KBM-7 (cell line): ENCODE measurements at places on chromosomes 3 and 15.

GRCh38 chr15:25094066-25094465 is 139.3 kb downstream of the SNRPN start:
- no peak for DNase-seq

DNA sequence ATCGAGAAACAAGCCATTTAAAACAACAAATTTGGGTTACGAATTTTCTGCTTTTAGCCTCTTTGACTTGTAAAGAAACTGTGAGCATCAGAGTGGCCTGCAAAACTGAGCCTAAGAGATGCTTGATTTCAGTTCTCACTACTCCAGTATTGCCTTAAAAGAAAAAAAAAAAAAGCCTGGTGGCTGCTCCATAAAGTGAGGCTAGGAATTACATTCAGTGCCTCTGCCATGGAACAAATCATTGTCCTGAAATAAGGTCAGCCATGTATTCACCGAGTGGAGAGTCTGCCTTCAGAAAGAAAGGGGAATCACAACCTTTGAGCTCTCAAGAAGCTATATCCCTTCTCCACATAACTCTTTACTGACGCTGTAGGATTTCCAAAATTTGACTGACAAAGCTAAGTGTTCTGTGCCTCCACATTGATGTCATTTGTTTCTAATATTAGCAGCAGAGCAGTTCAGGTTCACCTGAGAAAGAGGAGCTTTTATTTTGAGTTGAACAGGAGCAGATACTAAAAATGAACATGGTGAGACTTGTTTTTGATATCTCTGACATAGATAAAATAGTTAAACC is 137.3 kb downstream of the SSR3 start:
- DNase-seq = no peak

- DNase-seq = no peak
Measured at GRCh38 chr15:101448336-101448735, 41.2 kb downstream of the PCSK6 start.

DNA sequence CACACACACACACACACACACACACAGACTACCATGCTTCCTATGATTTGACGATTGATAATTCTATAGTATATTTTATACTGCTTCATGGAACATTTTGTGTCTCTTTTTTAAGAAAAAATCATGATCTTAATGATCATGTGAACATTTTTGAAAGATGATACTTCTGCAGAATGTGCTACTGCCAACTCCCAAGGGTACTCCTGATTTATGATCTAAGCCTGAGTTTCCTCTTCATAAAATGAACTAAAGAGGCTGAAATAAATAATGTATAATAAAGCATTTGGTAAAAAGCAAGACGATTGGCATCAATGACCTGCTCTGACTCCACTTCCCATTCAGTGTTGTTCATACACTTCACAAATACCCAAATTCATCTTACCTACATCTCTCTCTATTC is 333.8 kb upstream of the RBMS3 start:
- DNase-seq = no peak

DNA sequence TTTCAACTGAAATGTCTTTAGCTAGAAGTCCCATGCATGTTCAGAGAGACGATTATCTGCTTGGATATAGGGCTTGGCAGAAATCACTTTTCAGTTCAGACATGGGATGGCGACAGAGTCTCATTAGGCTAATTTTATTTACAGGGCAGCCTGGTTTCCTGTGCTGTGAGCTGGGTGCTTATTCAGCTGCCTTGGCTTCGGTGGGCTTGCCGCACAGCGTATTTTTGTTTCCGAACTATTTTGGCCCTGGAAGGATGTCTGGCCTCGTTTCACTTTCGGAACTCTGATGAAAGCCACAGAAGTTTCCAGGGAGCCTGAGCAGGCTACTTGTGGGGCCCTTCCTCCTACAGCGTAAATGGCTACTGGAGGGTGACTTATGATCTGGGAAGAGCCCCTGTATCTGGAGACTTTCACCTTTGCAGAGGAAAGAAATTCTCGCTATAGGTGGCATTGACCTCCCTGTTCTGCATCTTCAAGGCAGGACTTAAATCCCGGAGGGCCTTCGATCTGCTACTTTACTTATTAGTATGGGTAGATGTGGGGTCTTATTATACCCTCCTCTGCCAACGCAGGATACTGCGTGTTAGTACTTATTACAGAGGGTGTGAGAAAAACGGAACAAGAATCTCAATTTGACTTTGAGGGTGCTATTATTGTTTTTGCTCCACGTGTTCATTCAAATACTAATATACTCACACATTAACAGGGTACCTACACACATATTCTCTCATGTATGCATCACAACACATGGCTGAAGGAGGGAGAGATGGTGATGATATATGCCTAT is 364.0 kb upstream of the RBMS3 start:
- DNase-seq = no peak

- DNase-seq = no peak
Measured at GRCh38 chr3:128603811-128604775, 46.5 kb downstream of the RPN1 start.

- DNase-seq = no peak
Measured at GRCh38 chr3:78312851-78313250, 1273.0 kb downstream of the ROBO2 start.

- no peak for DNase-seq
Measured at GRCh38 chr3:134313847-134314587, 60.2 kb downstream of the AMOTL2 start.

- no peak for DNase-seq
Measured at GRCh38 chr3:98259-98654, 98.3 kb upstream of the CHL1 start.

- DNase-seq = no peak
Measured at GRCh38 chr15:34722439-34722836, 32.4 kb downstream of the GJD2 start.

DNA sequence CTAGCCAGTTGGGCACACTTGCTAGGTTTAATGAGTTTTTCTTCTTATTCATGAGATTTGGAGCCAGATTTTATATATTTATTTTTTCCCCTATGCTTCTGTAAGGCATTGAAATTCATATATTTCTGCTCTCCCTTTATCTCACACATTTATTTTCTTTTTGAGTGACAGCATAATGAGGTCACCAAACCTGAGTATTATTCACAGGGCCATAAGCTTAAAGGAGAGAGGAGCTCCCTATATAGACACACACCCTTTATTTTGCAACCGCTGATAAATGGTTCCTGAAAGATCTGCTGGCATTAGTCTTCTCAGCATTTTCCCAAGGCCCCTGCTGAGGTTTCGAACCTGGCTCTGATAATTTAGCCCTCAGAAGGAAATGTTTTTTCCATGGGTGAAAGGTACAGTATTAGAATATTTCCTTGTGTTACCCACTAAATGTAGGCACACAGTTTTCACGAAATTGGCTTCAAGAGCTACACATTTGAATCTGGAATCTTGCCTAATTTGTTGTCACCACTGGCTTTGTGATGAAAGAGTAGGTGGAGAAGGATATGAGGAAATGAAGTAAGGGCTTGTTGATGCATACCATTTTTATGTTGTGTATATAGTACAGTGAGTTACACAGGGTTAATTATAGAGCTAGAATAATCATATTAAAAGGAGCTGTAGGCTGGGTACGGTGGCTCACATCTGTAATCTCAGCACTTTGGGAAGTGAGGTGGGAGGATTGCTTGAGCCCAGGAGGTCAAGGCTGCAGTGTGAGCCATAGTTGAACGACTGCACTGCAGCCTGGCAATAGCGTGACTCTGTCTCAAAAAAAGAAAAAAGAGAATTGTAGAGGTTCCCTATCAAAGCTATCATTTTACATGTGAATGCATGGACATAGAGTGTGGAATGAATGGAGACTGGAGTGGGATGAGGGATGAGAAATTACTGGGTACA is 6.5 kb downstream of the KLHL18 start:
- DNase-seq = no peak

GRCh38 chr3:173403376-173403775 is 5.8 kb downstream of the NLGN1 start:
- DNase-seq = no peak

- no peak for DNase-seq
Measured at GRCh38 chr15:49877117-49877872, 241.7 kb downstream of the ATP8B4 start.

- DNase-seq = no peak
Measured at GRCh38 chr15:79166311-79166955, 75.9 kb upstream of the RASGRF1 start.

DNA sequence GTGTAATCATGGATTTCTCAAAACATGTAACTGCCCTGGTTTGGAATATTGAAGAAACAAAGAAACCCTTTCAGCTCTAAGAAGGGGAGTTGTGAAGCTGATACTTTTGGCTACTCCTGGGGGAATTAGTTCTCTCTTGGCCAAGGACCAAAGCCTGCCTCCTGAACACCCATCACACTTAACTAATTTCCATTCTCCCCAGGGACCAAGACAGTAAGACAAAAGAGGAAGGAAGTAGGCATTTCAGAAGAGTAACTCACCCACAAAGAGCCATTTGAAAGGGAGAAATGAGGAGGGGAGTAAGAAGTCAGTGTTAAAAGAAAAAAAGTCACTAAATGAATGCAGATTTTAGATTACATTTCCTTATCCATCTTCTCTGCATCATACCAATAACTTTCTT is 328.0 kb upstream of the SOX2 start:
- peak; percentile 18 for DNase-seq

DNA sequence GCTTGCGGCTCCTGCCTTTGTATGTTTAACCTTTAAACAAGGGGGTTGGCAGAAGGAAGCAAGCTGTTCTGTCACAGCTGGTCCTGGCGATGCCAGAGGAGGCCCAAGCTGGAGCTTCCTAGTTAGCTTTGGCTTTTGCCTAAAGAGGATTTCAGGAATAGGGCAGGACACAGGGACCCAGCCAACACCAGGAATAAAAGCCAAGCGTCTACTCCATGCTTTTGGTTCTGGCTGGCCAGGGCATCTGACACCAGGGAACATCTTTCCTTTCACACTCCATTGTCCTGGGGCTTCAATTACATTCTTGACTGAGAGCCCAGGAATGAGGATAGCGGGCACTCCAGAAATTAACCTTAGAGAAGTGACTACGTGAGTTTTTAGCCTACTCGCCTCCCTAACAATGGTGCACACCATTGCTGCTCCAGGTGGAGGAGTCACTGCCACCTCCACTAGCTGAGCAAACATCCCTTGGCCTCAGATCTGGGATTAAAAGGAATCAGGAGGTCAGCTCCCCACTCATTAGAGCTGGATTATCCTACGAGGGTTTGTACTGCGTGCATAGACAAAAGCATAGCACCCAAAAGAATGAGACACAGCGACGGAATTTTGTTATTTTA is 38.2 kb downstream of the TPM1 start:
- no peak for DNase-seq

GRCh38 chr3:10511809-10512494 is 6.6 kb upstream of the ATP2B2 start:
- no peak for DNase-seq

- DNase-seq = no peak
Measured at GRCh38 chr3:146156095-146156494, 4.9 kb downstream of the PLOD2 start.

GRCh38 chr15:52876991-52877663 is 87.0 kb upstream of the ONECUT1 start:
- no peak for DNase-seq

DNA sequence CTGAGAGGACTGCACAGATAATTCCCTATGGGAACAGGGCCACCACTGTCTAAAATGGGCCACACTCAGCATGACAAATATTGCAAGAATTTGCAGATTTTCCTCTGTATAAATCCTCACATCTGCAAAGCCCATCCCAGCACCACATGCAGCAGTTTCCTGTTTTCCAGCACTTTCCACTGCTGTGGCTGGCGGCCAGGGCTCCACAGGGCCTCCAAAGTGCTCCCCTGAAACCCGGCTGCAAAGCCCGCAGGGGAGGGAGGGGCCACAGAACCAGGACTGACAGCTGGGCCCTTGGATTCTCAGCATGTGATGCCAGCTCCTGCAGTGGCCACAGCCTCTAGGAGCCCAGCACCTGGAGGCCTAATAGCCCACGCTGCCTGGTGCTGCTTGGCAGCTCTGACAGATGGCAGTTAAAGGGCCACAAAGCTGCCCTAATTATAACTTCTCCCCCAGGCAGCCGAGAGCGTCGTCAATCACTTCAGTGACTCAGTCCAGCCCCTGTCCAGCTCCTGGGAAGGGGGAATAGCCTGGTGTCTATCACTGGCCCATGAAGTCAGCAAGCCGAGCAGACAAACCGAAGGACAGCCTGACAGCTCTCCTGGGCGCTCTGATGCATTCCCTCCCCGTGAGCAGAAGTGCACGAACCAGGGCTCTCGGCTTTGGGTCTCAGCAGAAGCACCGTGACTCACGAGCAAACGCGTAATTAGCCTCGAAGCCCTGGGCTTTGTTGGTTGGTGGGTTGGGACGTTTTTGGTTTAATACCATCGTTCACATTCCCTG is 4.7 kb downstream of the LRRC15 start:
- no peak for DNase-seq

DNA sequence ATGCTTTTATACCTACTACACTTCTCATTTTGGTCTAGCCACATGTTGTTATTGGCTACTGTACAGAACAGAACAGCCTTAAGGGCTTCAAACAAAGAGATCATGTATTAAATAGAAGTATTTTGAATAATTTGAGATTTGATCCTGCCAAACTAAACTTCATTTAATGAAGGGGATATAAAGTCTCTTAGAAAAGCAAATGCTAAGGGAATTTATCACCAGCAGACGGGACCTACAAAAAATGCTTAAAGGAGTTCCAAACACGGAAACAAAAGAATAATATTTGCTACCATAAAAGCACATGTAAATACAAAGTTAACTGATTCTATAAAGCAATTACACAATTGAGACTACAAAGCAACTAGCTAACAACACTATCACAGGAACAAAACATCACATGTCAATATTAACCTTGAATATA is 23.6 kb upstream of the FMN1 start:
- no peak for DNase-seq

DNA sequence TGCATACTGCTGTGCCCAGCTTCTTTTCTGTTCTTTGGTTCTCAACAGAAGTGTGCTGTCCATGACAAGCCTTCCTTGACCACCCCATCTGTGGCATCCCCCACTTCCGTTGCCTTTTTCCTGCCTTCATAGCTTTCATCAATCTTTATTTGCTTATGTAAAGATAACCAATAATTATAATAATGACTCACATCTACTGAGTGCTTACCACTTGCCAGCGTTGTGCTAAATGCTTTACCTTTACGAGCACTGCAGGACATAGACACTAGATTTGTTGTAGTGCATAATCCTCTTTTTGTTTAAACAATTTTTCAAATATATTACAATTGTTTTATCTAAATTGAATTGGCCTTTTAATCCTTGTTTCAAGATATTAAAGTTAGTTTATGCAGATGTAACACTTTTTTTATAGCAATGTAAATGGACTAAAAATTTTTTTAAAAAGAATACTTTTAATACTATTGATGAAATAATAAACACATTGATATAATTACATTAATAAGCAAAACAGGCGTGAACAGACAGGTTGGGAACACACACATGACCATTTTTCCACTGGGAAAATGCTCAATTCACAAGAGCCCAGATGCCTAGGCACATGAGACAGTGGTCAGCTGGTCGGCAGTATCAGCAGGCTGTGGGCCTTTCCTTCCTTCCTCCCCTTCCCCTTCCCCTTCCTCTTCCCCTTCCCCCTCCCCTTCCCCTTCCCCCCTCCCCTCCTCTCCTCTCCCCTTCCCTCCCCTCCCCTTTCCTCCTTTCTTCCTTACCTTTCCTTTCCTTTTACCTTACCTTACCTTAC is 42.5 kb downstream of the TRAK1 start:
- DNase-seq = no peak

- DNase-seq = no peak
Measured at GRCh38 chr3:46105306-46105919, 78.1 kb upstream of the XCR1 start.
